Activated CD4-positive, alpha-beta T cell treated with anti-CD3 and anti-CD28 coated beads for 48 hours (primary cell): ENCODE measurements at places on chromosomes 5 and 9.

DNA sequence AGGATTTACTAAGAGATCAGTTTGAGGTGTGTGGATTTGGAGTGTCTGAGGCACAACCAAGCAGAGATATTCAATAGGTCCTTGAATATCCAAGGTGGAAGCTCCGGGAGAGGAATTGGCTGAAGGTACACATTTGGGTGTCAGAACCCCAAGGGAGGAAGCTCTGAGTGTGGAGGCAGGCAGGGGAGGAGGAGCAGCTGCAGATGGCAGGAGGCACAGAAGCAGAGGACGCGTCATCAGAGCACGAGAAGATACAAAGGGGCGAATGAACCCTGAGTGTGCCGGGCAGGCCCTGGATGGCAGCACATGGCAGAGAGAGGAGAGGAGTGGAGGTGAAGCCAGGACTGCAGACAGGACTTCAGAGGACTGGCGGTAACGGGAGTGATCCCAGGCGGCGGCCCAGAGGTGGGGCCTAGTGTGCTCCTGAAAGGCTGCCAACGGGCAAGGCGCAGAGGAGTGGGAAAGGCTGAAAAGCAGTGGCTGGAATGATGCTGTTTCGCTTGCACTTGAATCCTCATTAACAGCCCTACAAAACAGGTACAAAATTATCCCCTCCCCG is 179.8 kb downstream of the FANCC start:
- DNase-seq: no peak

DNA sequence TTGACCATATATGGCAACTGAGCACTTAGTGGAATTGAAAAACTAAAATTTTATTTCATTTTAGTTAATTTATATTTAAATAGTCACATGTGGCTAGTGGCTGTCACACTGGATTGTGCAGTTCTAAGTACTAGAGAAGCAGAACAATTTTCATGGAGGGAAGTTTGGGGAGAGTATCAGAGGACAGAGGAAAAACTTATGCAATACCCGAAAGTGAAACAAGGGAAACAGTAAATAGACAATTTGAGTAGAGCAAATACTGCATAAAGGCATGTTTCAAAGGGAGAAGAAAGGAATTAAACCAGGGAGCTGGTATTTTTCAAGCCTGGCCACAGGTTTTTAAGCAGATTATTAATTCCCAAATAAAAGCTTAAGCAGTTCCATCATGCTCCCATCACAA is 590.5 kb upstream of the RORB start:
- DNase-seq: no peak

DNA sequence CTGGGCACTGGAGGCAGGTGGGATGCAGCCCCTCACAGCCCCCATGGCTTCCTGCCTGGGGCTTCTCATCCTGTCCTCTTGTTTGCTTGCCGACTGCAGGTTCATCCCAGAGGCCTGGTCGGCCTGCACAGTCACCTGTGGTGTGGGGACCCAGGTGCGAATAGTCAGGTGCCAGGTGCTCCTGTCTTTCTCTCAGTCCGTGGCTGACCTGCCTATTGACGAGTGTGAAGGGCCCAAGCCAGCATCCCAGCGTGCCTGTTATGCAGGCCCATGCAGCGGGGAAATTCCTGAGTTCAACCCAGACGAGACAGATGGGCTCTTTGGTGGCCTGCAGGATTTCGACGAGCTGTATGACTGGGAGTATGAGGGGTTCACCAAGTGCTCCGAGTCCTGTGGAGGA is 232.7 kb downstream of the ADAMTSL1 start:
- DNase-seq: no peak

- DNase-seq: no peak
Observed at GRCh38 chr9:37969130-37969529, 65.2 kb upstream of the SLC25A51 start.

DNA sequence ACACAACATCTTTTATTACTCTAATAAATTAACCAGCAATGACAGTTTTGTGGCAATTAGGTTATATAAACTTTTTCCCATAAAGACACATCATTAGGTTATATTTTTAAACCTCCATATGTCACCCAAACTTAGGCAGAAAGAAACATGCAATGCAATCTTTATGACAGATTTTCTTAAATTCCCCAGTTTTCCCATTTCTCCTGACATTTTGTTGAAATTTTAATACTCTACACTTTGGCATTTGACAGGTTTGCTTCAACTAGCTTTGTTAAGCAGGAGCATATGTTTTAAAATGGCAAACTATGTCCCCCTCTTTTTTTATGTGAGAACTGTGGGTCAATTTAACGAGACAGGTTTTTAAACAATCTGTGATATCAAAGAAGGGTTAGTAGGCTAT is 155.5 kb downstream of the GABRB2 start:
- DNase-seq: no peak

- no peak for DNase-seq
Observed at GRCh38 chr9:93265301-93265971, 81.5 kb downstream of the WNK2 start.

- no peak for DNase-seq
Observed at GRCh38 chr5:122871661-122872060, 26.2 kb downstream of the SNX24 start.

DNA sequence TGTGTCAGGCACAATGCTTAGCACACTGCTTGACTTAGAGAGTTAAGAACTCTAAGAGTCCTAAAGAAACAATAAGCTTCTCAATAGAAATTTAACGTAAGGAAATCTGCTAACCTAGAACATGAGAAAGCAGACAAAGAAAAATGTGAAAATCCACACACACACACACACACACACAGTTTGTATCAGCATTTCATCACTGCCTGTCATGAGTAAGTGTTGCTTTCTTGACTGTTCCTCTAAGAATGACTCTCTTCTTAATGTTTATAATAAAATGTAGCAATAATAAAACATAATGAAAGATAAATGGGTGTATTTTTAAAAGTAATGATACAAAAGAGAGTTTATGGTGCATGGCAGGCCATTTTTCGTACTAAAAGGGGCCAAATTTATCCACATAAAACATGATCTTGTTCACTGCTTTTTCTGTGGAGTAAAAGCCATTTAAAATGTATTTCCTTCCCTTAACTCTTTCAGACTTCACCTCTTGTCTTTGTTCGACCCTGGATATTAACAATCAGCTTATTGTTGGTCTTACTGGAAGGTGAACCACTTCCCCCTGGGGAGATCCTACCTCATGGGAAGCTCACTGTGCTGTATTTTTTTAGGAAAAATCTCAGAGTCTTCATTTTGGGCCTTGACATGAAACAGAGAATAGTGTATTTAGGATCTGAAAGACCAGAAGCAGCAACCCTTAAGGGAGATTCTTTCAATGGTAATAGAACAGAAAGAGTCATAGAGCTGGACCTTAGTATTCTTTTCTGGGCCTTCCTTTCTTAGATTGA is 107.3 kb upstream of the ANKRD55 start:
- no peak for DNase-seq

GRCh38 chr5:157835041-157835440 is 23.9 kb downstream of the CLINT1 start:
- DNase-seq: no peak

GRCh38 chr9:131661568-131662288 is 78.1 kb downstream of the RAPGEF1 start:
- DNase-seq: peak; percentile 83

DNA sequence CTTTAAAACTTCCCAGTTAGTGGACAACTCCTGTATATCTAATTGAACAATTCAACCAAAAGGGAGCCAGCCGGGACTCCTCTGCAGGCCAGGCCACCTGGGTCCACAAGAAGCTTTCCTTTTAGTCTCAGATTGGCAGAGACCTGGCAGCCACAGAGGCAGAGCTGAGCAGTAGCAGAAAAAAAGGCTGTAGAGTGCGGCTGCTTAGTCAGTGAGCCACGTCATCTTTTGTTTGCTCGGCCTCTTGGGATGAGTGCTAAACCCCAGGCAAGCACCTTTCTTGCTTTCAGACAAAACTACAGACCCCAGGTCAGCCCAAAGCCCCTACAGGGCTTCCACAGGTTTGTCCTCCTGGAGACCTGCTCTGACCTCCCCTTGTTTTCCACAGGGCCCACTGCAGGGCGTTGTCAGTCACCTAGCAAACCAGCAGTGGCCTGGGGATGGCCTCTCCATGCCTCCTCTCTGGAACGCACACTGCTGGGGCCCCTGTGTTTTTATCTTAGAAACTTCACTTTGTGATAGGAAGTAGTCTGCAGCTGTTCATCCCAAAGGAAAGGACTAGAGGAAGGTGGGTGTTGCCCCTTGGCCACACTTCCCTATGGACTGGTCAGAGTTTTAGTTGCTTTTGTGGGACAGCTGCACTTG is 49.9 kb downstream of the SHB start:
- no peak for DNase-seq

DNA sequence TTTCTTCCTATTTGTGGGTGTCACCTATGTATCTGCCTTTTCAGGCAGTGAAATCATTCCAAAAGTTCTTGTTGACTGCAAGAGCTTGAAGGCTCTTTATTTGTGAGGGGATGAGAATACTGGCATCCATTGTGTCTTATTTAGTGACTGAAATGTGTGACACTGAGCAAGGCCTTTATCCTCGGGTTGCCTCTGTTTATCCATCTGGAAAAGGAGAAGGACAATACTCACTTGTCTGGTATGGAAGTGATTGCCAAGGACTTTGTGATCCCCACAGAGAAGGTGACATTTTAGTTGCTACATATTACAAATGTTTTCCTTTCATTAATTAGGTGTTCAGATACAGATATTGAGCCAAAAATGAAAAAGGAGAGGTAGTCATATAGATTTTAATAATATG is 80.2 kb downstream of the ARRDC3 start:
- DNase-seq: no peak

DNA sequence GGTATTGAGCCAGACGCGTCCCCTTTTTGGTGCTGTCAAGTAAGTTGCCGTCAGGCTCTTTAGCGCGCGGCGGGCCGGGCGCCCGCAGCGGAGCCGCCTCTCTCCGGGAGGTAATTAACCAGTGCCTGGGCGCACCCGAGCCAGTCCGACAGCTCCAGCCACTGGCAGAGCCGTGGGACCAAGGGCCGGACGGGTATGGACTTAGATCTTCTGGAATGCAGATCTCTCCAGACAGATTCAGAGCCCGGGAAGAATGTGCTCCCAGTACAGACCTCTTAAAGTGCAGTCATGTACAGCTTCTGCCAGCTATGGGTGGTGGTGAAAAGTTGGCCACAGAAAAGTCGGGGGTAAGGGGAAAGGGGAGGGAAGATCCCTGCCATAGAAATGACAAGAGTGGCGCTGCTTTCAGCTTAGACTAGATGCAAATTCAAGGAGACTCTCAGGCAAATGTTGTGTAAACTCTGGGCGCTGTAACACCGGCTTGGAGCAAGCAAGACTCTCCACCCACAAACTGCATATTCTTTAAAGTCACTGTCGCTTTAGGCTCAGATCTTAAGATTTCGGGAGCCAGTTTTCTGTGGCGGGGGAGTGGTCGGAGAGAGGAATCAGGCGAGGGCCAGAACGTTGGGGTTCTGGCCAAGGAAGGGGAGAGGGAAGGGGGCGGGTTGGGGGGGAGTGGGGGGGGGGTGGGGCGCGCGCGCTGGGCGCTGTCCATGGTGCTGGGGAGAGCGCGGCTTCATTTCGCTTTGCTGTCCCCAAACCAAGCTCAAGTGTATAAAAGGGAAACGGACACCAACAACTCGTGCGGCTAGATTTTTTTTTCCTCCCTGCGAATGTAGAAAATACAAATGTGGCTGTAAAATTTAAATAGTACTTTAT is 29.2 kb downstream of the NR2F1 start:
- DNase-seq: no peak

DNA sequence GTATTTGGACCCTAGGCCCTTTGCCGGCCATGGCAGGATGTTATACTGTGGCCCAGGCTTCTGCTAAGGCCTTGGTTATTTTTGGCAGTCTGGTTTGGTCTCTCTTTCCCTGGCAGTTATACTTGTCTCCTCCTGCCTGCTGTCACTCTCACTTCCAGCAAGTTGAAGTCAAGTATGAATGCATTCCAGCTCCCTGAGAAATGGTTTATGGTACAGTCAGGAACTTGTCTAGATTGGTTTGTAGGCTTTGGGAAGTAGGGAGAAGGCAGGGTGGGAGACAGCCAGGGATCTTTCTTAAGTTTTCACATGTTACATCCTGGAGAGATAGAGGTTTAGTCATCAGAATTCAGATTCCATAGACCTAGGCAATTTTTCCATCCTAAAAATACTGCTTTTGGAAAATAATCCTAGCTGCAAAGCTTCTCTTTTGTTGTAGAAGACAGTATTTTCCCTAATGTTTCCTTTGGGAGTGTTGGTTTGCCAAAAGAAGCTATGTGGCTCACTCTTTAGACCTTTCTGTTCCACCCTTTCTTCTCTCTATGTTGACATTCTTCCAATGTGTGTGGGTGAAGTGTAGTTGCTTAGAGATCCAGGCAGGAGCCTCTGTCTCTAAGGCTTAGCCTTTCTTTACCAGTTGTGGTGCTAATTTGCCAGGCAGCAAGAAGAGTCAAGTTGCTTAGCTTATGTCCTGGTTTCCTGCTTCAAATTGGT is 2.5 kb upstream of the KDM3B start:
- no peak for DNase-seq

- DNase-seq: no peak
Observed at GRCh38 chr9:14782286-14783051, 59.9 kb upstream of the CER1 start.

- DNase-seq: no peak
Observed at GRCh38 chr9:135376511-135377265, 102.9 kb upstream of the PPP1R26 start.

DNA sequence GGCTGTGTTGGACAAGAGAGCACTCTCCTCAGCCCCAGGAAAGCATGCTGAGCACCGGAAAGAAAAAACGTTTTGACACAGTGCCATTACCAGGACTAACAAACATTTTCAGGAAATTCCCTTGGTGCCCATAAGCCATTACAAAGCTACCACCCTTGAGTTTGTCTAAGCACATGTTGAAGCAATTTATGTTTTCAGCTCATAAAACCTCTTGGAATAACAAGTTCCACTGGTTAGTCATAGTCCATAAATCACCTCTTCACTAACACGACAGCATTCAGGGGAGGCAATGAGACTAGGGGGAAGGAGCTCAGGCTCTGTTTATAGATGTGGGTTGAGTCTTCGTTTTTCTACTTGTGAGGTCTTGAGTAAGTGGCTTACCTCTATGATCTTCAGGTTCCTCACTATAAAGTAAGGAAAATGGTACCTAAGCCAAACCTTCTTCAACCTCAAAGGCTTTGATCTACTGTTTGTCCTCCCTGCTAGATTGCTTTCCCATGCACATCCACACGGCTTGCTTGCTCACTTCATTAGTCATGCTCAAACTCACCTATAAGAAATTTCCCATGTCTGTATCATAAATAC is 65.4 kb downstream of the DRD1 start:
- DNase-seq: no peak

GRCh38 chr5:165187815-165188214 is 1682.4 kb downstream of the MAT2B start:
- no peak for DNase-seq

GRCh38 chr9:21679432-21679831 is 123.0 kb upstream of the MTAP start:
- no peak for DNase-seq
